ENCODE measurements at places on chromosomes 2 and 18. TPM values are rescaled to one million over a fixed set of nuclear protein-coding genes. Genes with fewer than 3 reads are reported as not detected.
A peak's percentile ranks its signal among the peaks of the same experiment; 100 is the strongest.

GRCh38 chr2:106581755-106582147, 94.6 kb downstream of the CD8B2 start:
- no peak for DNase-seq
- H3K4me1 ChIP-seq = no peaks in the 10 kb centered on the region
- H3K4me3 ChIP-seq = peak overlapping the region; percentile 28
- no peak overlapping the region for H3K27ac ChIP-seq

DOCK10 gene
- total RNA-seq = 6.1 TPM

- H3K36me3 ChIP-seq = no peaks in the 10 kb centered on the region
- H3K27me3 ChIP-seq = no peaks in the 10 kb centered on the region
- no peaks in the 10 kb centered on the region for H3K4me1 ChIP-seq
- no peak overlapping the region for H3K27ac ChIP-seq
These were observed 110.0 kb upstream of the TEX51 start for GRCh38 chr2:126788652-126789051.

CCDC150 gene
- 28.0 TPM for total RNA-seq

- no peak overlapping the region for H3K27ac ChIP-seq
- H3K4me3 ChIP-seq = peak overlapping the region; percentile 38
- H3K36me3 ChIP-seq = no peaks in the 10 kb centered on the region
These were observed 2786.5 kb downstream of the RPIA start for GRCh38 chr2:91477731-91478672.

DNA sequence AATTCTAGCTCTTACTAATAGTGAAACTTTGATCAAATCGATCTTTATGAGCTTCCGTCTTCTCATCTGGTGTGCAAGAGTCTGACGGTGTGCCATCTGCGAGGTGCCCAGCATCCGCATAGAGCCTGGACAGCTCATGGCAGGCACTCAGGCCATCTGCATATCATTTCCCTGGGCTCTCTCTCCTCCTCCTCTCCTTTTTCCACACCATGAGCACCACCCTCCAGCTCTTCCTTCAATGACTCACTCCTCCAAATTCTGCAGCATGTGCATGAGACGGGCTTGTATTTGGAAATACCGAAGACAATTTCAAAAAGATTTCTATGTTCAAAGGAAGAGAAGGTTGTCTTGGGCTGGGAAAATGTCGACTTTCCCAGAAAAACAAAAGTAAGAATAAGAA, 161.1 kb downstream of the CCBE1 start:
- peaks cover 26% of the 10 kb centered on the region for H3K27me3 ChIP-seq
- H3K36me3 ChIP-seq = no peaks in the 10 kb centered on the region
- H3K27ac ChIP-seq = no peak overlapping the region
- H3K4me1 ChIP-seq = no peaks in the 10 kb centered on the region

DNA sequence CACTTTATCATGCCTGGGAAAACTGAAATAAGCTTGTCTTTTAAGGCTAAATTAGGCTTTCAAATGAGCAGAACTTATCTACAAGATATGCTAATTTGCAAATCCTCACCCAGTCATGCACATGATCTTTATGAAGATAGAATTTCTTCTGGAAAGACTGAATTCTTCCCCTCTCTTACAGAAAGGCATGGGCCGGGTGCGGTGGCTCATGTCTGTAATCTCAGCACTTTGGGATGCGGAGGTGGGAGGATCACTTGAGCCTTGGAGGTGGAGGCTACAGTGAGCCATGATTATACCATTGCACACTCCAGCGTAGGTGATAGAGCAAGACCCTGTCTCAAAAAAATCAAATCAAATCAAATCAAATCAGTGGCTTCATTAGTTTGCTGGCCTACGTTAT, 11.7 kb upstream of the FOXI3 start:
- no peak overlapping the region for H3K27ac ChIP-seq
- peaks cover 13% of the 10 kb centered on the region for H3K27me3 ChIP-seq
- H3K4me1 ChIP-seq = no peaks in the 10 kb centered on the region
- DNase-seq = no peak

HS6ST1 gene
- 56.7 TPM for total RNA-seq

ELOA2 gene
- not detected for total RNA-seq

DNA sequence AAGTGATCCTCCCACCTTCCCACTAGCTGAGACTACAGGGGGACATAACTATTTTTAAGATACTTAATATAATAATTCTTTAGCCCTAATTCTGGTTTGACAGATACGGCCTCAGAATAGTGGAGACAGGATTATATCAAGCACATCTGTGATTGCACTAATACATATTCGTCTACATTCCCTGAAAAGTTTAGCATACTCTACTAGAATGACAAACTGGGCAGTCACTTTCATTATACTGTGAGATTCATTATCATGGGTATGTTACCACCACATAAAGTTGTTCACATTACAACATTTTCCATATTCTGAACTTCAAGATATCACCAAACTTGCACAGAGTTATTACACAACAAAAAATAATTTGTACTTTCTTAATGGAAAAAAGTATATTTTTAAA, 11.0 kb downstream of the FAM210A start:
- no peak for DNase-seq
- no peaks in the 10 kb centered on the region for H3K36me3 ChIP-seq
- no peaks in the 10 kb centered on the region for H3K4me1 ChIP-seq
- H3K27ac ChIP-seq = no peak overlapping the region

SULT1C4 gene
- not detected for total RNA-seq

- no peaks in the 10 kb centered on the region for H3K36me3 ChIP-seq
- H3K4me1 ChIP-seq = peaks cover 48% of the 10 kb centered on the region
- DNase-seq = no peak
- no peaks in the 10 kb centered on the region for H3K27me3 ChIP-seq
These were observed 35.6 kb downstream of the PXDN start for GRCh38 chr2:1708476-1709334.

DNA sequence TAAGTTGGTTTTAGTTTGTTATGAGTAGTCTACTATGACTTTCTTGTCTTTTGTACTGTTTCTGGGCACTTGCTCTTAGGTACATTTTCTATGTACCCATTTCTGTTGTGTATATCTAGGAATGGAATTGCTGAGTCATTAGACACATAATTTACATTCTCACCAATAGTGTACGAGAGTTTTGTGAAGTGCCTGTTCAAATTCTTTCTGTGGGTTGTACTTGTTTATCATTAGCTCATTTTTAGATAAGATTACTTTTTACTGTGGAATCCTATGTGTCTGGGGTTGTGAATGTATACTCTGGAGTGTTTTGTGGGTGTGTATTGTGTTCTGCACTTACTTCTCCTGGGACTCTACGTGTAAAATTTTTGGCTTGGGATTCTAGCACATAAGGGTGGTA, 36.6 kb upstream of the CD28 start:
- no peaks in the 10 kb centered on the region for H3K36me3 ChIP-seq
- no peaks in the 10 kb centered on the region for H3K4me1 ChIP-seq
- H3K27me3 ChIP-seq = no peaks in the 10 kb centered on the region
- DNase-seq = no peak

AMER3 gene
- not detected for total RNA-seq

NT5DC4 gene
- total RNA-seq = not detected

SLC5A7 gene
- total RNA-seq = not detected

DNA sequence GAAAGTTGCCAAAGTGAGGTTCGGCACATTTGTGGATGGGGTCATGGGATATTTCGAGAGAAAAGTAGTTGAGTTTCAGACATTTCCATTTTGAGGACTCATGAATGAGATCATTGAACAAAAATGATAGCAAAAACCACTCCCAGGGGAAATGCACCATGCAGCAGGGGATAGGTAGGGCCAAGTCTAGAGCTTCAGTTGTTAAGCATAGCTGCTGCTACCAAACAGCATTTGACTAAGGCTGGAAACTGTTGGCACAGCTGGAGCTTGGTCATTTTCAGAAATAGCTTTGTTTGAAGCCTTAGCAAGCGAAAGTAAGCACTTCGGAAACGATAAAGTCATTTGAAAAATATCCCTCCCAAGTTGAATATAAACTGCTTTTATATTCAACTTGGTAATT, 431.8 kb downstream of the SOCS6 start:
- no peak overlapping the region for H3K4me3 ChIP-seq
- no peaks in the 10 kb centered on the region for H3K27me3 ChIP-seq
- H3K4me1 ChIP-seq = peaks cover 11% of the 10 kb centered on the region
- H3K36me3 ChIP-seq = no peaks in the 10 kb centered on the region
- H3K27ac ChIP-seq = no peak overlapping the region

GRCh38 chr18:42798606-42799170, 316.8 kb downstream of the RIT2 start:
- no peak for DNase-seq
- H3K27me3 ChIP-seq = no peaks in the 10 kb centered on the region
- H3K36me3 ChIP-seq = no peaks in the 10 kb centered on the region

GRCh38 chr2:174184915-174185314, 63.4 kb downstream of the OLA1 start:
- H3K4me3 ChIP-seq = no peak overlapping the region
- H3K27me3 ChIP-seq = no peaks in the 10 kb centered on the region
- no peaks in the 10 kb centered on the region for H3K36me3 ChIP-seq

C2orf78 gene
- not detected for total RNA-seq

IL1F10 gene
- total RNA-seq = not detected

CNGA3 gene
- not detected for total RNA-seq

DNA sequence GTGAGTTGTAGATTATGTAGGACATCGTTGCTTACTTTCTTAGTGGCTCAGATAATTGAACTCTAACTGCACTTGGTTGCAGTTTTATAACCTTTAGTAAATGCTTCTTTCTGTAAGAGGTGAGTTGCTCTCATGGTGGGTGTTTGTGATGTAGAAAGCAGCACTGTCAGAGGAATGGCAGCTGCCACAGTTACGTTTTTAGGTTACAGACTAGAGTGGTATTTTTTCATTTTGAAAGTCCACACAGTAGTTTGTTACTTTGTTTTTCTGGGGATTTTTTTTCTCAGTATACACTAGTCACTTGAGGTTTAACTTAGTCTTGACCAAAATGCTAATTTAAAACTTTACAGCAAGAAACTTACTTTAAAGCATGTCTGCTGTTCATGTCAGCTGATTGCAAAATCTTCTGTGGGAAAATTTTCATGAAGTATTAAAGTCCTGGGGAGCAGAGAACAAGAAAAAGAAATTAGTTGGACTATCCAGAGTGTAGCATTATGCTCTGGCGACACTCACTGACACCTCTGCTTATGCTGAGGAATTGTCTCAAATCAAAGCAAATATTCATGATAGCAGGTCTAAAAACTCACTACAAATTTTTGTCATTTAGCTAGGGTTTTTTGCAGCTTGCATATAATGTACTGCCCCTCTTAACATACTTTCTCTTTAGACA, 14.8 kb downstream of the AFTPH start:
- no peak for DNase-seq
- H3K4me1 ChIP-seq = peaks cover 41% of the 10 kb centered on the region
- no peak overlapping the region for H3K4me3 ChIP-seq
- H3K27me3 ChIP-seq = no peaks in the 10 kb centered on the region
- H3K36me3 ChIP-seq = no peaks in the 10 kb centered on the region
- peak overlapping the region; percentile 47 for H3K27ac ChIP-seq

- H3K4me3 ChIP-seq = no peak overlapping the region
- H3K4me1 ChIP-seq = peaks cover 29% of the 10 kb centered on the region
- DNase-seq = no peak
- peak overlapping the region; percentile 48 for H3K27ac ChIP-seq
These were observed 46.7 kb upstream of the SERPINE2 start for GRCh38 chr2:224085811-224086210.

DNA sequence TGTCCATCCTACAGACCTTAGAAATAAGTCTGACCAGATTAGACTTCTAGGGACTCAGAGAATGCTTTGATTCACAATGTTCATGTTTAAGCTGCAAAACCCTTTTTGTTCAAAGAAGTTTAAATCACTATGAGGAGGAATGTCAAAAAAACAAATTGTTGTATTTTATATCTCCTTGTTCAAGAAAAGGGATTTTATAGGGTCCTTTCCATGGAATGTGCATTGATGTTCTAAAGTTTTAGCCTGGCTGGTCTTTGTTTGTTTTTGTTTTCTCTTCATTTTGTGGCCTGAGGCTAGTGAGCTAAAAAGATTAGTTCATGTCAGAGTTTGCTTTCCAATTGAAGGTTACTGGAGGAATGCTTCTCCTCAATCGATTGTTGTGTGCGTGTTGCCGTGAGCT, 77.2 kb downstream of the MGAT5 start:
- peaks cover 3% of the 10 kb centered on the region for H3K4me1 ChIP-seq
- no peak overlapping the region for H3K4me3 ChIP-seq
- no peak overlapping the region for H3K27ac ChIP-seq
- H3K36me3 ChIP-seq = no peaks in the 10 kb centered on the region
- DNase-seq = no peak
- H3K27me3 ChIP-seq = no peaks in the 10 kb centered on the region

GRCh38 chr2:15786003-15786654, 154.2 kb upstream of the MYCN start:
- H3K36me3 ChIP-seq = no peaks in the 10 kb centered on the region
- H3K27me3 ChIP-seq = no peaks in the 10 kb centered on the region
- H3K4me3 ChIP-seq = no peak overlapping the region
- H3K4me1 ChIP-seq = no peaks in the 10 kb centered on the region
- no peak overlapping the region for H3K27ac ChIP-seq
- no peak for DNase-seq

- no peaks in the 10 kb centered on the region for H3K36me3 ChIP-seq
- H3K27ac ChIP-seq = no peak overlapping the region
- DNase-seq = no peak
- H3K4me1 ChIP-seq = no peaks in the 10 kb centered on the region
- no peak overlapping the region for H3K4me3 ChIP-seq
These were observed 245.4 kb downstream of the PTPRM start for GRCh38 chr18:7812431-7813063.
